Fibroblast of skin of left biceps (primary cell): ENCODE measurements at places on chromosomes 6 and 20.

GRCh38 chr6:128494440-128494839 is 26.0 kb downstream of the PTPRK start:
- DNase-seq: no peak

DNA sequence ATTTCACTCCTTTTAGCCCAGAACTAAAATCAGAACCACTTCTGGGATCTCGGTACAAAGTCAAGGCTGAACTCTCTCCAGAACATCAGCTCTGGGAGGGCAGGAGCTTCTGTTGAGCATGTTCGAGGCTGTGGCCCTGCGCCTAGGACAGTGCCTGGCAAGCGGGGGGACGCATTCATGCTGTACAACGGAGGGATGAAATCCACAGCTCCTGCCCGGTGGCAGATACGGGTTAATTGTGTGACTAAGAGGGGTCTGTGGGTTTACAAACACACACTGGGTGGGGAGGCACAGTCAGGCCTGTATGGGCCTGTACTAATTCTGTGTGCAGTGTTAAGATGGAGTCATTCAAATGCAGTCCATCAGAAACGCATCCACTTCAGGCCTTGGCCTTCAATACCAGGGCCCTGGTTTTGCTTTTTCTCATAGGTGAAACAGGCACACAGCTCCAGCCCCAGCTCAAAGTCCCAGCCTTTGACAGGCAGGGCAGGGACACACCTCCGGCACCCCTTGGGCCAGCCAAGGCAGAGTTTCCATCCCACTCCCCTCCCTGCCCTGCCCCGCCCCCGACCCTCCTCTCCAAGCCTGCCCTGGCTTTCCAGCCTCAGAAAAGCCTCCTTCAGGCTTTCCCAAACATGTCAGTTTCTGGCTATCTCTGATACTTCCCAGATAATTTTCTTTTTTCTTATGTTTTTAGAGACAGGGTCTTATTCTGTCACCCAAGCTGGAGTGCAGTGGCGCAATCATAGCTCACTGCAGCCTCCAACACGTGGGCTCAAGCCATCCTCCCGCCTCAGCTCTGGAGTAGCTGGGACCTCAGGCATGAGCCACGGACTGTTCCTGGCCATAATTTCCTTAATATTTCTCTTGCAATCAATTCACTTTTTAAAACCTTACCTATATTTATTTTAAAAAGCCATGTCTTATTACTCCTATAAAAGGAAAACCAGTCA is 109.8 kb downstream of the SULF2 start:
- no peak for DNase-seq

GRCh38 chr6:108555399-108556052 is 5.2 kb upstream of the FOXO3 start:
- no peak for DNase-seq

DNA sequence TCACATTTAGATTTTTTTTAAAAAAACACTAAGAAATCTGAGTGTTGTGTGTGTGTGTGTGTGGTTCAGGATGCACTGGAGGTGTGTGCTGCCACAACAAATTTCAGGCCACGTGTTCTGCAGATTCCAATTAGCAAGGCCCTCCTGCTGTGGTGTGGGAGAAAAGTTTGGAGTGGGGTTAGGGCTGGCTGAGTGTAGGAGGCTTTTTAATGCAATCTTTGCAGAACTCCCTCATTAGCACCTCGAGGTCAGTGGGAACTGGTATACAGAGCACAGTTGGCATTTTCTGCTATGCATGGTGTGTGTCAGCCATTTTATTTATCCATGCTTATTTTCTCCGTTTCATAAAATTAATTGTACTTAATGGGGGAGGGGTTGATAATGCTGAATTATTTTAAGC is 187.6 kb downstream of the SOX4 start:
- no peak for DNase-seq

- no peak for DNase-seq
Observed at GRCh38 chr6:8195040-8195713, 92.8 kb upstream of the EEF1E1 start.

- DNase-seq: peak; percentile 34
Observed at GRCh38 chr6:4775494-4776130, 592 bp upstream of the CDYL start.

GRCh38 chr20:58878399-58878798 is 25.9 kb downstream of the GNAS start:
- no peak for DNase-seq

DNA sequence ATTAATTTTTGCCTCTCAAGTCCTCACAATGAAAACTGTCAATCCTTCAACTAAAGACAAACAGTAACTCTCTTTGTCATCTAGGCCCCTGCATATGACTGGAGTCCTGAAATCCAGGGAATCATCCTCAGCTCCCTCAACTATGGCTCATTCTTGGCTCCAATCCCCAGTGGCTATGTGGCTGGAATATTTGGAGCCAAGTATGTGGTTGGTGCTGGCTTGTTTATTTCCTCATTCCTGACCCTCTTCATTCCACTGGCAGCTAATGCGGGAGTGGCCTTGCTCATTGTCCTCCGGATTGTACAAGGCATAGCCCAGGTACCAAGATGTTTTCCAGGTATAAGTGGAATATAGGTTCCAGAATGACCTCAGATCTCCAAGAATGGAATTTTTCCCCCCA is 15.4 kb downstream of the SLC17A4 start:
- DNase-seq: no peak
